NCI-H526 treated with DMSO at 0.1 percent for 48 hours (cell line): ENCODE measurements at places on chromosomes 11 and 22.

GRCh38 chr22:48605856-48606481 is 1221.7 kb downstream of the BRD1 start:
- no peak for DNase-seq

DNA sequence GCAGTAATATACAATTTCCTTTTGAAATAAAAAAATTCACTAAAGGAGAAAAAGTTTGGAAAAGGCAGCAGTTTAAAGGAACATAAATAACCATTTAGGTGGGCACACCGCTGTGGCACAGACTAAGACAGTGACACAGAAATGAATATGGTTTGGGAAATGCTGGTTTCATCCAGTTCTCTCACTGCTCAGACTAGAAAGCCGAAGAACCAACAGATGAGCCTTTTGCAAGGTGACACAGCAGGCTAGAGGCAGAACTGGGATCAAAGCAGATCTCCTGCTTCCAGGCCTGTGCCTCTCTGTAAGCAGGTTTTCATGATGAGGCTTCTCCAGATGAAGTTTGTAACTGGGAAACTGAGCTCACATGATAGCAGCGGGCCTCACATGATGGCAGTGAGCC is 380.0 kb upstream of the NARS2 start:
- no peak for DNase-seq

GRCh38 chr11:44988111-44988510 is 37.4 kb upstream of the TP53I11 start:
- DNase-seq: no peak

DNA sequence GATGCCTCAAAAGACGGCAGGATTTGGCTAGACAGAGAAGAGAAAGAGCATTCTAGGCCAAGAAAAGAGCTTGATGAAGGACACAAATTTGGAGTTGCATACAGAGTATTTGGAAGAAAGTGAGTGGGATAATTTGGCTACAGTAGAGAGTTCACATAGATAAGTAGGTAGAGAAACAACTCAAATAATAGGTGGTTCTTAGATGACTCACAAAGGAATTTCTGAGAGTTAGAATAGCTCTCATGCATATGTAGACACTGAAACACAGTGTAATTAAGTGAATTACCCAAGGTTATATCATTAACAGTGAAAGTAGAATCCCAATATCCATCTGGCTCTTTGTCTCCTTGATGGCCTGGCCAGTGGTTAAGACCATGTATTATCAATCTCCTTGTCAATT is 228.6 kb upstream of the DDI1 start:
- no peak for DNase-seq

DNA sequence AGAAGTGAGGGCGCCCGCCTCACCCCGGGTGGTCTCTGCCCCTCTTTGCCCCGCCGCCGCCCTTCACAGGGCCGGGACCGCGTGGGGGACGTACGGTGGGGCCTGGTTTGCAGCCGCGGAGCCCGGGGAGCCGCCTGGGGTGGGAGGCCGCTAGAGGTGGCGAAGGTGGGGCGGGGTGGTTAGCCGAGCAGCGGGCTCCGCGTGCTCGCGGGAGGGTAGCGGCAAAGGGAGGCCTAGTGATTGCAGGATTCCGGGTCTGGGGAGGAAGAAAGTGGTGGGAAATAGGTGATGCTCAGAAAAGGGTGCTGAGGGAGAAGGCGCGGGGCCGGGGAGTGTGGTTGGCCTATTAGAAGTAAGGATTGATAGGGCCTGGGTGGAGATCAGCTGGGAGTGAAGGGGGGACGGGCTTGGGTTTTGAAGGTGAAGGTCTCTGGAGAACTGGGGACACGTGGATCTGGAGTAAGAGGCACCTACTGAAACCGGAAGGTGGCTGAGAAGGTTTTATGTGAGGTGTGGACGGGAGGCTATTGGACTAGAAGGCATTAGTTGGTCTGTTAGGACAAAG is 571 bp downstream of the FAR1 start:
- peak; percentile 28 for DNase-seq

DNA sequence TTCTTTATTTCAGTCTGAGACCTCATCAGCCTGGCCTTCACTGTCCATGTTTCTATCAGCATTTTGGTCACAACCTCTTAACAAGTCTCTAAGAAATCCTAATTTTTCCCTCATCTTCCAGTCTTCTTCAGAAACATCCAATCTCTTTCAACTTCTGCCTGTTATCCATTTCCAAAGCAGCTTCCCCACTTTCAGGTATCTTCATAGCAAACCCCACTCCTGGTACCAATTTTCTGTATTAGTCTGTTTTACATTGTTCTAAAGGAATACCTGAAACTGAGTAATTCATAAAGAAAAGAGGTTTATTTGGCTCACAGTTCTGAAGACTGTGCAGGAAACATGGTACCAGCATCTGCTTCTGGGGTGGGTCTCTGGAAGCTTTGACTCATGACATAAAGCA is 8.1 kb upstream of the OR6X1 start:
- DNase-seq: no peak

GRCh38 chr11:85826116-85826855 is 15.3 kb upstream of the SYTL2 start:
- DNase-seq: no peak

DNA sequence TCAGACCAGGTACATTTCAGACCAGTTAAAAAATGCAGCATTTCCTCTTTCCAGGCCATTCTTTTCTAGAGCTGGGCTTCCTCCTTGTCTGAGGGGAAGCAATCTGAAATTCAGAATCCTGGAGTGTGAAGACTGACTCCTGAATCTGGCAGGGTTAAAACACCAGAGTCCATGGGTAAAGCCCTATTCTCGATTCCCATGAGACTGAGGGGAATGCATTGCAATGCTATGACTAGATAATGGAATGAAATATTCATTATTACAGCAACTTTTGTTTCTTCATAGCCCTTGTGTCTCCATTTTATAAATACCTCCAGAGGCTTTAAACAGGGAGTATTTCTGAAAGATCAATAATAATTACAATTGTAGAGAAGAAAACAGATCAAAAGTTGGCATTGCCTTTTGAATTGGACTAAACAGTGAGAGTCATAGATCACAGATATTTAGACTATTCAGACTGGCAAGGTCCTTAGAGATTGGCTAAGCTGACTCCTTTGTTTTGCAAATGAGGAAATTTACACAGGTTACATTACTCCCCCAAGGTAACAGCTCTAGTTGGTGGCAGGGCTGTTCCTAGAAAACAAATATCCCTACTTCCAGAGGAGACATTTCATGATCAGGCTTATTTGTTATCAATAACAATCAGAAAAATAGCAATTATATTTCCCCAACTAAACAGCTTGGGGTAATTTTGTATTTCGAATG is 632.6 kb upstream of the KIRREL3 start:
- DNase-seq: peak; percentile 96

DNA sequence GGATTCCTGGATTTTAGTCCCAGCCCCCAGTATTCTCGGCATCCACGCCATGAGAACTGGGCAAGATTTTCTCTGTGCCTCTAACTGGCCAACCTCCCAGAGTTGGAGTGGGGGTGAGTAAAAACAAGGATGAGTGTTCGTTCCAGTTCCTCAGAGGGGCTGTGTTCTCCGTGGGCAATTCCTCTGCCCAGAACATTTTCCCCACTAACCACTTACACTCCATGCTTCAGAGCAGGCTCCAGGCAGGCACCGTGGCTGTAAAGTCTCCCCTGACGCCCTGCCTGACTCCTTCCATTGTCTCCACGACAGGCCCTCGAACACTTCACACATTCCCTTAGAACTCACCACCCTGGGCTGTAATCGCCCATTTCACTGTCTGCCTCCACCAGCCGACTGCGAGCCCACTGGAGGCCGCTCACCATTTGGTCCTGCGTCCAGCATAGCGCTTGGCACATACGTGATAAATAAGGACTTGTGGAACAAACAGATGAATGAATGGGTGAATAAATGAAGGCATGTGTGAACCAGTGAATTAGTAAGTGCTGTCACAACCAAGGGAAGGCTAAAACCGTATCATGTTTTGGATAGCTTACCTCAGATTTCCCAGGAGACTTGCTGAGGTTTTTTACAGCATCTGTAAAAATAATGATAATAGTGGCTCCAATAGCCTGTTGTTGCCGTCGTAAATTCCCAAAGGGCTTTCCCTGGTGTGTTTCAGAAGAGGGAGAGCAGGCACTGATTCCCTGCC is 6.1 kb downstream of the APLNR start:
- DNase-seq: no peak

DNA sequence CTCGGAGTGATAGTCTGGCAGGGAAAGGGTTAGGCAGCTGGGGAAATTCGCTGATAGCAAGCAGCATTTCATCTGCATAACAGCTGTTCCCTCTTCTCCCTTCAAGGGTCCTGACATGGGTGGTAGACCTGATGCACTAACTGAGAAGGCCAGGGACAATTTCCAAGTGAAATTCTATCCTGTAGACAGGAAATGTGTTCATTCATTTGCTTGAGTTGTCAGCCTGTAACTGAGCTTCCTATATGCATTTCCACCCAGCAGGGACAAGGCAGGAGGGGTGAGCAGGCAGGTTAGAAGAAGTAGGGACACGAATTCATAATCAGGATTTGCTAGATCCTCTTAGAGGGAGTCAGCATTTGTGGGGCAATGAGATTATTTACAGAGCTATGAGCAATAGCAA is 154.3 kb upstream of the NCAM1 start:
- DNase-seq: peak; percentile 98

GRCh38 chr22:44438056-44438455 is 60.0 kb downstream of the RTL6 start:
- no peak for DNase-seq

DNA sequence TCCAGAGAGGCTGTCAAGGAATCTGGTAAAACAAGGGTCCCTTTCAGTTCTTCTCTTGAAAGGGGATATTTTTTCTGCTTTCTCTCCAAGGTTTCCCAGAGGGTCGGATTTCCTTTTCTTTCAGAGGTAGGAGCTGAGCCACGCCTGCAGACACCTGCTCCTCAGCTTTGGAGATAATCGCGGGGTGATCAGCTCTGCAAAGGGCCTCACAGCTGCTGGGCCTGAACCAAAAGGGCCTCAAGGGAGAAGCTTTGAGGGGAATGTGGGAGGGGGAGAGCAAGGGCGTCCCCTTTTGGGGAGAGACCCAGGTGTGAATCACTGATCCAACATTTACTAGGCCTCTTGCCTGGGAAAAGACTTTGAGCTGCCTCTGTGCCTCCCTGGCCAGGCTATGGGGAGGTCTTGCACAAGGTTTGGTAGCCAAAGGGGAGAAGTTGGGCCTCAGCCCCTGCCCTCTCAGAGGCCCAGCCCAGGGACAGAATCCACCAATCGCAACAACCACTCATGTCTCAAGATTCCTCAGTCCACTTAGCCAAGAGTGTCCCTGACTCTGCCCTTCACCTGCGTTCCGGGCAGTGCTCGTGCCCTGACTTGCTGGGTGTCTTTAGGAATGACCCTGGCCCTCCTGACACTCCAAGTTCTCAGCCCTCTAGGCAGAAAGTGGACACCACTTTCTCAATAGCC is 14.0 kb upstream of the TP53I11 start:
- DNase-seq: no peak

DNA sequence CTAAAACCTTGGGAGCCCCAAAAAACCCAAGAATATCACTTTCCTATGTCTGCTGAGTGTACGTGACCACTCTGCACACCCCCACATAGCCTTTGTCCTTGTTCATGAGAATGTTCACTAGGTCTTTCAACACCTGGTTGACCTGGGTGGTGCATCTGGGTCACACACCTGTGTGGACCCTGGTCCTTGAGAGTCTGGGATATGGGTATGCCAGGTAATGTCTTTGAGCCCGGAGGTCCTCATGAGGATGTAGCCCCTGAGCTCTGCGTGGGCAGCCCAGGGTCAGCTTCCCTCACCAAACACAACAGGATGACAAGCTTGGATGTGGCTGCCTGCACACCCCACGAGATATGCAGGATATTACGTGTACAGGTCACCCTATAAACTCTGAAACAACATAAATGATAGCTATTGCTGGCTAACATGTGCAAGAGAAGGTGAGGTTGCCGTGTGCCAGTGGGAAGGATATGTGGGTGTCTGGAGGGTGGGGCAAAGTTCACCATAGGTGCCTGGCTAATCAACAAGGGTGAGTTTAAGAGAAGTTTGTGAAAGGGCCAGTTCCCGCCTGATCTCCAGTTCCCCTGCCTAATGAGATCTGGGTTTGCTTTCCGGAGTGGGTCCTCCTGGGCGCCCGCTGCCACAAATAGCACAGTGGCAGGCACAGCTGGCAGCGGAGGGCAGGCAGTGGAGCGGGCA is 1.4 kb upstream of the PPARA start:
- no peak for DNase-seq

DNA sequence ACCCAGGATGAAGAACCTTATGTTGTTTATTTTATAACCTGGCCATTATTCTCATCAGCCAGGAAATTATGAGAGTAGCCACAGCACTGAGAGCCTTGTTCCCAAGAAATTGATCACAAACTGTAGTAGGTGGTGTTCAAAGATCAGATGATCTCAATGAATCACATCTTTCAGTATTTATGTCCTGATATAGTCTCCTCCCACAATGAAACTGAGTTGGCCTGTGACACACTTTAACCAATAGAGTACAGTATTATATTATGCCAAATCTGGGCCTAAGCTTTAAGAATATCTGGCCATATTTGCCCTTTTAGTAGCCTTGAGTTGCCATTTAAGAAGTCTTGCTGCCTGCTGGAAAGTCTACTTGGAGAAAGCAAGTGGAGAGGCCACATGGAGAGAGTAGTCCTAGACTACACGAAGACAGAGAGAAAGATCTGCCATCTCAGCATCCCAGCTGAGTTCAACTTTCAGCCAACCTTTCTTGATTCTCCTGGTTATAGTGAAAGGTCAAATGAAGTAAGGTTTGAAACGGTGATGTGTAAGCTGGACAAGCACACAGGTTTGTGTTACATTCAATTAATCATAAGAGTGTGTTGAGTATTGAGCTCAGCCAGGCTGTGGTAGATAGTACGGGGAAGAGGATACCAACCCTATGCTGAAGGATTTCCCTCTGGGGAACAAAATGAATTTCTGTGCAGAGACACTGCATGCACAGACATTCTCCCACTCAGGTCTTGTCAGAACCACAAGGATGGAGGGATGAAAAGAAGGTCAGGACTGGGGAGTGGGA is 561.8 kb downstream of the SOX6 start:
- DNase-seq: no peak

DNA sequence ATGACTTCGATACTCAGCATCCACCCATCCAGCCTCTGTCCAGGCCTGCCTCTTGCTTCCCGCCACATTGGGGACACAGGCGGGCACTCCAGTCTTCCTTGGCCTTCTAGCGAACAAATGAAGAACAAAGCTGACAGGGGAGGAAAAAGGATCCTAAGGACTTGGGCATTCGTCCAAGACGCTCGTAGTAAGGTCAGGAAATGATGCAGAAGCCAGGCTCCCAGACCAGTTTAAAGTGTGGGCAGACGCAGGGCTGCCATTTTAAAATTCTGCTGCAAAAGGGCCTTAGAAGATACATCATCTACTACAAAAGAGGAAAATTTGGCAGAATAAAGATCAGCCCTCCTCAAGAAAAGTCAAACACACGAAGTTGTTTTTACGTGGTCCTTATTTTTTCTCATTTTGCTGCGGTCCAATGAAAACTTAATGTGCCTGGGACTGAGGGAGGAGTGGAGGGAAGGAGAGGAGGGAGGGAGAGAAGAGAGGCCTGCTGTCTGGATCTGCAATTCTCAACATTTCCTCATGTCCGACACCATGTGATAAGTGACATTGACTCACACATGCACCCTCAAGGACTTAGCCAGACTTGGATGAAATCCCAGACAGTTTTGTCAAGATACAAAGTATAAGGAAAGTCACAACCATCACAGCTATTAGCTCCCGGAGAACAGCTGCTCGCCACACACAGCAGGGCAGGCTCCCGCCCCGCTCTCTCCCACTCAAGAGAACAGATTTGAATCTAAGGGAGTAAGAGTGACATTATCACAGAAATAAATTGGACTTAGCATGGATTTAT is 5.7 kb downstream of the DNAL4 start:
- DNase-seq: no peak

GRCh38 chr11:56705784-56706396 is 7.0 kb downstream of the OR9G1 start:
- DNase-seq: no peak

- DNase-seq: no peak
Measured at GRCh38 chr11:128463371-128463829, 124.0 kb downstream of the ETS1 start.
